Non-pigmented ciliary epithelial cell (primary cell): ENCODE measurements at places on chromosomes 3 and 15.

- DNase-seq = no peak
These were observed 444.5 kb downstream of the EPHB1 start for GRCh38 chr3:135239615-135239884.

DNA sequence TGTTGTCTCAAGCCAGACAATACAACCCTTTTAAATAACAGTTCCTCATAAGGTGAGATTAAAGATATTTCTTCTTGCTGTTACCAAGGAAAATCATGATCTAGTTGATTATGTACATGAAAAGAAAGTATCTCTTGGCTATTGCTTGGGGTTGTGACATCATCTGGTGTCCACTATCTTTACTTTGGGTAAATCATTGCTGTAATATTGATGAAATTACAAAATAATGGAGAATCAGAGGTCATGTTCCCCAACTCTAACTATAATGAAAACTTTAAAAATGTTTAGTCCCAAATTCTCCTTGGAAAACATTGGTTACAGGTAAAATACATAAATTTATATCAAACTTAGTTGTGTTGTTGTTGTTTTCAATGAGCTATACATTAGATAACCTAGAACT is 142.2 kb downstream of the ARPP21 start:
- no peak for DNase-seq

DNA sequence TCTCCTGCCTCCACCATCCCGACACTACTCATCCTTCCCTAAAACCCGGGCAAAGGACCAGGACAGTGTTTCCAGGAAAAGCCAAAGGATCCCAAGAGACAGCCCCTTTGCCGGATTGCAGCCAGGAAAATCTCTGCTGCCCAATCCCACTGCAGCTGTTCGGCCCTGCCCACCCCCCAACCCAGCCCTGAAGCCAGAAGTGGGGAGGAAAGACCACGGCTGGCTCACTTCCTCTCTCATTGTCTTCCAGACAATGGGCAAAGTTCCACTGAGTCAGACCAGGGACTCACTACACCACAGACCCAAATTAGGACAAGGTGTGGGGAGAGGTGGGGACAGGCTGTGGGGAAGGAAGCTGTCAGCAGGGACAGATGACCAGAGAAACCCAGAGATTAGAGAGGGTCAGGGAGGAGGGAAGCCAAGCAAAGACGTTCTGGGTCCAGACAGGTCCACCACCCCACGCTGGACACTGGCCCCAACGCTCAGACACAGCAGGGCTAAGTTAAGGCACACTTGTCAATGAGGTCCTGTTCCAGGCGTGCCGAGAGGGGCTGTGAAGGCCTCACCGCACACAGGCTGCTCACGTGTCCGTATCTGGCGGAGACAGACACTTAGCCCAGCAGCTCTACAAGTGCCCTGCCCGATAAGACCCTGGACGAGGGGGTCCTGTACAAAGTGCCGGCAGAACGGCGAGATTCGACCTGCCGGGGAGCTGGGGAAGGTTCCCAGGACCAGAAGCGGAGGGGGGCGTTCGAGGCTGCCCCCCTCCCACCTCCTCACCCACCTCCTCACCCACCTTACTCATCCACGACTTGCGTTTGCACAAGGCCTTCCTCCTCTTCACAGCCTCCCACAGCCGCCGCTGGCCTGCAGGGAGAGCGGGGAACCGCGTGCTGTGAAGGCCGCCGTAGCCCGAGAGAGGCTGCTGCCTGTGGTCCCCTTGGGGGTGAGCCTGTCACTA is 21.9 kb downstream of the TNK2 start:
- DNase-seq = no peak

GRCh38 chr3:168615493-168616020 is 519.8 kb upstream of the GOLIM4 start:
- DNase-seq = no peak

GRCh38 chr3:135556174-135556573 is 409.4 kb upstream of the PPP2R3A start:
- DNase-seq = no peak

DNA sequence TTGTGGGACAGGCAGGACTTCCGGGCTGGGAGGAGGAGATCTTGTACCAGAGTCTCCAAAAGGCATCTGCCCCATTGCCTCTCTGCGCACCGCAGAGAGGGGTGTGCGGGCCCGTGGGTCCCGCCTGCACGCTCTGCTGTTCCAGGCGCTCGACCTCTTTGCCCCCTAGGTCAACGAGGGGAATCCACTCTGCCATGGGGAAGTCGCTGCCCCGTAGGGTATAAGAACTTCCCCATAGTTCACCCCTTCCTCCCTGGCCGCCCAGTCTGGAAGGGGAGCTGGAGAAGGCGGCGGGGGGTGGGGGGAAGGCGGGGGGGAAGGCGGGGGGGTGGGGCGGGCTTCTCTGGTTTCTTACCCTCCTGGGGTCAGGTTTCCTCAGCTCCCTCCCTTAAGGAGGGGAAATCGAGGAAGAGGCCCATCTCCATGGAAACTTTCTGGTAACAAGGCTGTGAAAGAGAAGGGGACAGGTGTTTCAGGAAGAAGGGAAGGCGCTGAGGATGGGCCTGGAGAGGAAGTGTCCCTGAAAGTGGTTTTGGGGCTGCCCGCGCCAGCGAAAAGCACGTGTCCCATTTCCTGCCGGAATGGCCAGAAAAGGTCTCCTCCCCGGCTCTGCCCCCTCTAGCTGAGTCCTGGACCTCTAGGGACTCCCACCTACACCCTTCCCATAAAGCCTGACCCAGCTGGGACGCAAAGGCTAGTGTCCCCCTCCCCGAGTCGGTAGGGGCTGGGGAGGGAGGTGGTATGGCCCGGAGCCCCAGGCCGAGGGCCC is 27.5 kb downstream of the NR1I2 start:
- no peak for DNase-seq

GRCh38 chr15:78063970-78064385 is 13.5 kb downstream of the TBC1D2B start:
- DNase-seq = no peak

DNA sequence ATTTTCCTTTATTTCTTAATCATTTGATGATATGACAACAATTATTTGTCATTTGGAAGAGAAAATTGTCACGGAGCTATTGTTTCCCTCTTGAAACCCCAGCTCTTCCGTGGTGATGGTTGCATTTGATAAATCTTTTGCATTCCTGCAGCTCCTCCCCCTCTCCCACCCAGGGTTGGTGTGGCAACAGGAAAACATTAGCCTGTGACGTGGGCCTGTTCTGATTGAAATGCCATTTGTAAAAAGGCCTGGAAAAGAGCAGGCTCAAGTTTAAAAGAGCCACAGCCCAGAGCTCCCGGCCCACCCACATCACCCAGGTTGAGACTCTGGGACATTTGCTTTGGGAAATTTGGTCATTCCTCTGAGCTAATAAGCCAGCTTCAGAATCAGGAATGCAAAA is 282.5 kb downstream of the RPLP1 start:
- DNase-seq = no peak

GRCh38 chr3:164332831-164333802 is 745.2 kb downstream of the SI start:
- no peak for DNase-seq

GRCh38 chr15:55401786-55402246 is 6.3 kb downstream of the CCPG1 start:
- DNase-seq = no peak

GRCh38 chr3:65035246-65035645 is 347.4 kb upstream of the ADAMTS9 start:
- no peak for DNase-seq

- DNase-seq = no peak
These were observed 474.7 kb upstream of the UBE2E2 start for GRCh38 chr3:22728406-22728805.

- no peak for DNase-seq
These were observed 86.9 kb upstream of the UBE2E2 start for GRCh38 chr3:23116081-23116837.

GRCh38 chr3:12944849-12945248 is 103.5 kb upstream of the RPL32 start:
- DNase-seq = no peak

- no peak for DNase-seq
These were observed 2.3 kb upstream of the CYP11A1 start for GRCh38 chr15:74369756-74370155.

DNA sequence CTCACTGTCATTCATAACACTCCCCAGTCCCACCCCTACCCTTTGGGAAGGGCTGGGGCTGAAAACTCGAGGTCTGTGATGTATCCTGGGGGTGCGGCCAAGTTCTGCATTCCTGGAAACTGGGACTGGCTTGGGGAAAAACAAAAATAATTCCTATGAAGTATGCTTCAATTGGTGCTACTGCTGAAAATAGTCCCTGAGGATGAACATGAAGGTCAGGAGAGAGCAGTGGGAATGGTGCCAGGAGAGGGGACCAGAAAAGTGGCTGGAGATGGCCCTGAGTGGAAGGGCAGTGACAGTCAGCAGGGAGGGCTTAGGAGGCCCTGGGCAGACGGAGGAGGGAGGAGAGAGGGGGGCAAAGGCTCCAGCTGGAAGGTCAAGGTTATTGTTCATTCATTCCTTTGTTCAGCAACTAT is 4.8 kb upstream of the ISLR start:
- DNase-seq = no peak

- no peak for DNase-seq
These were observed 247 bp downstream of the FETUB start for GRCh38 chr3:186640473-186640818.

DNA sequence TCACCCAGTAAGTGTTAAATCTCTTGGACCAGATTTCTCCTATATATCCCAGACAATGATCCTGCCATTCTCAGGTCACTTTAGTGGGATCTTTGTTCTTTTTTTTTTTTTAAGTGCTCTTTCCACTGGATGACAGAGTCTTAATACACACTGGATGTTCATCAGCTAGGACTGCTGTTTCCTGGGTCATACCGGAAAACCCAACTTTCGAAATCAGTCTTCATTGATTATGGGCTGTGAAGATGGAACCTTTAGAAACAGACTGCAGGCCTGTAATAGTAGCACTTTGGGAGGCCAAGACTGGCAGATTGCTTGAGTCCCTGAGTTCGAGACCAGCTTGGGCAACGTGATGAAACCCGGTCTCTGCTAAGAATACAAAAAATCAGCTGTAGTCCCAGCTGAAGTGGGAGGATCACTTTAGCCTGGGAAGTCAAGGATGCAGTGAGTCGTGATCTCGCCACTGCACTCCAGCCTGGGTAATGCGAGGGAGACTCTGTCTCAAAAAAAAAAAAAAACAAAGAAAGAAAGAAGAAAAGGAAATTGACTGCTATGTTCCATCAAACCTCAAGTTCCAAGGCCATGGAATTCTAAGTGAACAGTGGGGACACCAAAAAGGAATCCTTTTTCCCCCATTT is 2.3 kb downstream of the EOGT start:
- DNase-seq = no peak

- no peak for DNase-seq
These were observed 505.0 kb upstream of the THBS1 start for GRCh38 chr15:39075756-39076341.

DNA sequence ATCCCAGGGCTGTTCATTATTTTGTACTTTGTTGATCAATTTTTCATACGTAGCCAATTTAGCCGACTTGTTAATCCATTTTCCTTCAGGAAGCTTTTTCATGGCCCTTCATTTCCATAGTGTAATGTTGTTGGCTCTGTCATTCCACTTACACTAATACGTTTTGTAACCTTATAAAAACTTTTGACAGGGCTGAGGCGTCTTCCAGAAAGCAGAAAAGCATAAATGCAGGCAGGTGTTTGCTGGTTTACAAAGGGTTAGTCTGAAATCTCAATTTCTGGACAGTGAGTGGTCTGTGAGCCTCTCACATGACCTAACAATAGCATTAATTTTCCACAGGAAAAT is 444.0 kb downstream of the OTOL1 start:
- DNase-seq = no peak

DNA sequence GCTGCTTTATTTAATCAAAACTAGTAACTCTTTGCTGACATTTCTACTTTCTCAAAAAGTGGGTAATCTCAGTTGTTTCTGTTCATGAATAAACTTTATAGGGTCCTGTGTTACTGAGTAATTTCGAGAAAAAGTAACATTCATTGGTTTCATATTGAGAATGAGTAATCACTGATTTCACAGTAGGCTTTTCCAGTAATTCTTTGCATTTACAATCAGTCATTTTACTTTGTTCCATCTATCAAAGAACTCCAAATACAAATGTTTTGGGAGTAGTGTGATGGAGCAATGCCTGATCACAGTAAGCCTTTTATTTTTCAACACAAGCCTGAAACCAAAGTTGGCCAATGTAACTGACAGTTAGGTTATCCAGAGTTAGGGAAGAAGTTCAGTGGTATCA is 353.6 kb downstream of the ULK4 start:
- DNase-seq = no peak

- DNase-seq = peak; percentile 100
These were observed 52.4 kb downstream of the IL1RAP start for GRCh38 chr3:190566043-190566933.

DNA sequence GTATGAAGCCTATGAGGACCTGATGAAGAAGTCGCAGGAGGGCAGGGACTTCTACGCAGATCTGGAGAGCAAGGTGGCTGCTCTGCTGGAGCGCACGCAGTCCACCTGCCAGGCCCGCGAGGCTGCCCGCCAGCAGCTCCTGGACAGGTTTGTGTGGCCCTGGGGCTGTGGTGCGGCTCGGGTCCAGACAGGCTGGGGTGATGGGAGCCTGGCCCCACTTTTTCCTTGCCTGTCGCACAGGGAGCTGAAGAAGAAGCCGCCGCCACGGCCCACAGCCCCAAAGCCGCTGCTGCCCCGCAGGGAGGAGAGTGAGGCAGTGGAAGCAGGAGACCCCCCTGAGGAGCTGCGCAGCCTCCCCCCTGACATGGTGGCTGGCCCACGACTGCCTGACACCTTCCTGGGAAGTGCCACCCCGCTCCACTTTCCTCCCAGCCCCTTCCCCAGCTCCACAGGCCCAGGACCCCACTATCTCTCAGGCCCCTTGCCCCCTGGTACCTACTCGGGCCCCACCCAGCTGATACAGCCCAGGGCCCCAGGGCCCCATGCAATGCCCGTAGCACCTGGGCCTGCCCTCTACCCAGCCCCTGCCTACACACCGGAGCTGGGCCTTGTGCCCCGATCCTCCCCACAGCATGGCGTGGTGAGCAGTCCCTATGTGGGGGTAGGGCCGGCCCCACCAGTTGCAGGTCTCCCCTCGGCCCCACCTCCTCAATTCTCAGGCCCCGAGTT is 29.0 kb downstream of the PTPN23 start:
- DNase-seq = no peak
